Stimulated activated CD8-positive, alpha-beta memory T cell treated with anti-CD3 and anti-CD28 coated beads, Interleukin-7, amount 100 ng/mL, for 48 hours (primary cell): ENCODE measurements at places on chromosomes 16 and 17.

DNA sequence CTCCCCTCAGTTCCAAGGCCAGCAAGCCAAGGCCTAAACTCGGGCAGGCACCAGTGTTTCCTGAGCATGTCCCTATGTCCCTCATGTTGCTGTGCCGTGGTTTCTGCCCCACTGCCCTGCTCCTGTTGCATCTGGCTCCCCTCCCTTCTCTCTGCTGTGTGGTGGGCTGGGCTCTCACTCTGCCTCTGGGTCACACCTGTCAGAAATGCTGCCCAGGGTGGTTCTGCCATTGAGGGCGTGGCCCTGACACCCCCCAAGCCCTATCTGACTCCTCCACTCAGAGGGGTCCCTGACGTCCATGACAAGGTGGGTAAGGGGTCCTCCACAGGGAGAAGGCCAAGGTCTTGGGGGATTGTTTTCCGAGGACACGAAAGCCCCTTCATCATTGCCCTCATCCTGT lies 9.2 kb upstream of the ITGA3 start:
- no peak for DNase-seq

DNA sequence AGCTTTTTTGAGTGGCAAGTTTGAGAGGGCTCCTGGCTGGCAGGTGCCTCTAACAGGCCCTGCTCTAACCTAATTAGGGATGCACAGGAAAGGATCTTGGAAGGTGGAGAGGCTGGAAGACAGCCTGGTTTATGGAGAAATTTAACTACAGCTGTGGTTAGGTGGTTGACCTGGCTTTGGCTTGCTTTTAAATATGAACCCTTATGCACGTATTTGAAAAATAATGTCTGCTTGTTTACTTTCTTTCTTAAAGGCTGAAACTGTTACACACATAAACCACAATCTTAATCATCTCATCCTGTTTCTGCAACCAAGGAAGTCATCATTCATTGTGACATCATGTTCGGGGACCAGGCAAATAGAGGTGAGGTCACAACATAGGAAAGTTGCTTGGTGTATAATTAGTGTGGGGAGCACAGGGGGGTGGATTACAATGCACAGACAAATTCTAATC lies 23.1 kb upstream of the DHRS13 start:
- DNase-seq = no peak

DNA sequence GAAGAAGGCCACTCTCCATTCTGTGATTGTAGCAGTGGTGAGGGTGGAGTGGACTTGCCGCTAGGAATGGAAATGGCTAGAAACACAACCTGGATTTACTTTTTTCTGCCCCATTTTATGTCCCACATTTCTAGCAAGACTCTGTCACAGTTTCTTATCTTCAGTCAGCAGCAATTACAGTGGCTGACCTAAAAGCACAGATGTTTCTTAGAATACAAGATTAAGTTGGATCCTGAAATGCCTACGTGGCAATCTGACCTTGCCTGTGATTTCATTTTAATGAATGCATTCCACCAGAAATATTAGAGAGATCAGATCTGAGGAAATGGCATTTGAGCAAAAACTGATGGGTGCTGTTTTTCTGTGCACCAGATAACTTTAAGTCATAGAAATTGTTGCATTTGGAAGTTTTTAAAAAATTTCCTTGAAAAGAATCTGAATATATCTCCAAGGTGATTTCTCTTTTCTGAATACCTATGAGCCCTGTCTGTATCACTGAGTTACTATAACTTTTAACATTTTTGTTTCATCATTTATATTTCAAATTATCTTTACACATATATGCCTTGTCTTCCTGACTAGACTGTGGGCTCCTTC lies 5.4 kb downstream of the HEATR3 start:
- DNase-seq = no peak

- no peak for DNase-seq
Observed at GRCh38 chr16:4387781-4388180, 16.1 kb downstream of the VASN start.

- no peak for DNase-seq
Observed at GRCh38 chr16:1984347-1985225, 593 bp downstream of the GFER start.

- no peak for DNase-seq
Observed at GRCh38 chr17:34486761-34487160, 92.6 kb upstream of the TMEM132E start.

DNA sequence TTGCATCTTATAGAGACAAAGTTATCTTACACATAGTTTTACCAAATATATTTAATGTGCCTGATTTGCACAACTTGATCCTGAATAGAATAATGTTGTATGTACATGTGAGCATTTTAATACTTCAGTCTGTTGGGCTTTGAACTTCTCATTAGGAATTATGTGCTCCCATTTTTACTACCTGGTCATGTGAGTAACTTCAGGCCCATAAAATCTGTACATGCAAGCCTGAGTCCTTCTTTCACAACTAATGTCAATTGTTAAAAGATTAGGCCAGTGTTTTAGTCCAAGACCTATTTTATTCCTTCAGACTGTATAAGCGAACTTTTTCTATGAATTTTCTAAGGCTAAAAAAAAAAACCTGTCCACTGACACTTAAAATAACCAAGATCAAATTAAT lies 715.4 kb downstream of the CDH8 start:
- DNase-seq = no peak

- no peak for DNase-seq
Observed at GRCh38 chr17:43562679-43563599, 16.8 kb upstream of the ETV4 start.

DNA sequence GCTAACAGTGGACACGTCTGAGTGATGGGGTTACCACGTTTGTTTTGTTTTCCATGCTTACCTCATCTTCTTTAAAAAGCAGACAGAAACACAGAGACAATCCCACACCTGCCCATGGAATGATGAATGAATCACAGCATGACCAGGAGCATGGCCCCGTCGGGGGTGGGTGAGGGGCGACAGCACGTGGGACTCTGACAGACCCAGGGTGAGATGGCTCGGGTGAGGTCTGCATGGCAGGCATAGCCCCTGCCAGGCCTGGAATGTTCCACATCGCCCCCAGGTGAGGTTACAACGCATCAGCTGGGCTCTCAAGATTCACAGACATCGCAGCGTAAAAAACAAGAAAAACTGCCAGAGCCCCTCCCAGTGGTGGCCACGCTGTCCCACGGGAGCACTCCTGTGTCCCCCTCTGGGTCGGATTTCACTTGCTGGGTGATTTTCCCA lies 18.1 kb downstream of the SLC7A5 start:
- no peak for DNase-seq

DNA sequence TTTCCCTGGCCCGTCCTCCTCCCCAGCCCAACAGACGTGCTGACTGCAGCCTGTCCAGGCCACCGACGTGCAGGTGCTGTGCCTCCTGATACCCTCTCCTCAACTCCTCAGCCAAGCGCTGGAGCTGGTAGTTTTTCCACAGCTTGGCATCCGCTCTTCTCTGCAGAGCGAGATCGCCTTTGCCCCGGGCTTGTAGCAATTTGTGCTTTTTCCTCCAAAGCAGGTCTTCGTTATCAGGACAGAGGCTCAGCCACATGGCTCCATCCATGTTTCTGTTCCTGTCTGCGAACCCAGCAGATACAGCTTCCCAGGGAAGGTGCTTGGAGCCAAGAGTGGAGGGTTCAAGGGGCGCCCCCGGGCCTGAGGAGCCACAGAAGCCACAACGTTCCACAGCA lies 10.9 kb downstream of the CEP295NL start:
- DNase-seq = no peak

- no peak for DNase-seq
Observed at GRCh38 chr16:10565167-10565566, 15.2 kb downstream of the EMP2 start.

DNA sequence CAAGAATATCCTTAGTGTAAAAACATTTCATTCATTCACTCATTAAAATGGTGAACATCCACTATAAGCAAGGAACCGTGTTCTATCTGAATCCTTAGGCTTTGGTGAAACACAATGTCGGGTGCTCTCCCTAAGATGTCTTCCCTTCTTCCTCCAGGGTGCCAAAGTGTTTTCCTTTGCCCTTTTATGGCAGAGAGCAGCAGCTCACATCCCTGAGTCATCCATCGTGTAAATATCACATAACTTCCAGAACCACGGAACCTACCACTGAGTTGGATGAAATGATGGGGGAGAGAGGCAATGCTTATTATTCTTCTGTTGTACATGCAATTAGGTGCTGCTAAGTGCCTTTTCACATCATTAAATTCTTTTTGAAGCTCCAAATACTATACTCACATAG lies 50.2 kb downstream of the DNAH3 start:
- DNase-seq = no peak

GRCh38 chr16:79437764-79438751 lies 162.5 kb downstream of the MAF start:
- DNase-seq = no peak

GRCh38 chr16:50480206-50480605 lies 68.0 kb upstream of the NKD1 start:
- no peak for DNase-seq

DNA sequence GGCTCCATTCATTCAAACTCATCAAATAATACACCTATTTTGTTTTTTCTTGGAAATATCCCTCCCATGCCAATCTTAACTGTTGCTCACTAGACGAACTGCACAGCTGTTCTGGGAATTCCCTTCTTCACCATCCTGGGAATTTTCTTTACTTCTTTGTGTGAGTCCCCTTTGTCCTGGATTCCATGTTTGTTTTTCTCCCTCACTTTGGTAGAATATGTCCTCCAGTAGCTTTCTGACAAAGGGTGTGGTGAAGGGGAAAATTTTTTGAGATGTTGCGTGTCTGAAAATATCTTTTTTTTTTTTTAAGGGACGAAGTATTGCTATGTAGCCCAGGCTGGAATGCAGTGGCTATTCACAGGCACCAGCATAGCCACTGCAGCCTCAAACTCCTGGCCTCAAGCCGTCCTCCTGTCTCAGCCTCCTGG lies 17.2 kb upstream of the UTP6 start:
- no peak for DNase-seq

DNA sequence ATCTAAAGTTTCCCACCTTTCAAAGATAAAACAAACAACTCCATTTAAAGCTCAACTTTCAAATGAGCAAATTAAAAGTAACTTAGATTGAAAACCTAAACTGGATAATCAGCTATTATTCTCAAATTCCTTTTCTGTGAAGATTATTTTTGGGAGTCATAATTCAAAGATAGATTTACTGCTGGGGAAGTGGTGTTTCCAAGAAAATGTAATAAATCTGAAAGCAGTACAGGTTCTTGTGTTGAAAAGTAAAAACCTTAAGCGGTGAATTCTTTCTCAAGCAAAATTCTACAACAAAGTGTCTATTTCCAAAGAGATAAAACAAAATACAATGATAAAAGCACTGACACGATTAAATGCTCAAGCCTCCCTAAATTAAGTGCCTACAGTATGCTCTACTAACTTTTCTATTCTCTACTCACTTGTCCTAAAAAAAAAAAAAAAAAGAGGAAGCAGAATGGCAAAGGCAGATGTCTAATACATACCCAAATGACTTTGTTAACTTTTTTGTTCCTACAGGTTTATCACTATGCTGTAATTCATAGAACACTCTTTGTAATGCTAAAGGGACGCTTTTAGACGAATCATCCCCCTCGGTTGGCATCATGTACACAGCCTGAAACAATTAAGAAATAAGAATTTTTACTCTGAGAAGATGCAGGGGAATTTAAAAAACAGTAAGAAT lies 34.5 kb downstream of the LITAFD start:
- no peak for DNase-seq

- no peak for DNase-seq
Observed at GRCh38 chr16:15650698-15651171, 690 bp downstream of the NDE1 start.

DNA sequence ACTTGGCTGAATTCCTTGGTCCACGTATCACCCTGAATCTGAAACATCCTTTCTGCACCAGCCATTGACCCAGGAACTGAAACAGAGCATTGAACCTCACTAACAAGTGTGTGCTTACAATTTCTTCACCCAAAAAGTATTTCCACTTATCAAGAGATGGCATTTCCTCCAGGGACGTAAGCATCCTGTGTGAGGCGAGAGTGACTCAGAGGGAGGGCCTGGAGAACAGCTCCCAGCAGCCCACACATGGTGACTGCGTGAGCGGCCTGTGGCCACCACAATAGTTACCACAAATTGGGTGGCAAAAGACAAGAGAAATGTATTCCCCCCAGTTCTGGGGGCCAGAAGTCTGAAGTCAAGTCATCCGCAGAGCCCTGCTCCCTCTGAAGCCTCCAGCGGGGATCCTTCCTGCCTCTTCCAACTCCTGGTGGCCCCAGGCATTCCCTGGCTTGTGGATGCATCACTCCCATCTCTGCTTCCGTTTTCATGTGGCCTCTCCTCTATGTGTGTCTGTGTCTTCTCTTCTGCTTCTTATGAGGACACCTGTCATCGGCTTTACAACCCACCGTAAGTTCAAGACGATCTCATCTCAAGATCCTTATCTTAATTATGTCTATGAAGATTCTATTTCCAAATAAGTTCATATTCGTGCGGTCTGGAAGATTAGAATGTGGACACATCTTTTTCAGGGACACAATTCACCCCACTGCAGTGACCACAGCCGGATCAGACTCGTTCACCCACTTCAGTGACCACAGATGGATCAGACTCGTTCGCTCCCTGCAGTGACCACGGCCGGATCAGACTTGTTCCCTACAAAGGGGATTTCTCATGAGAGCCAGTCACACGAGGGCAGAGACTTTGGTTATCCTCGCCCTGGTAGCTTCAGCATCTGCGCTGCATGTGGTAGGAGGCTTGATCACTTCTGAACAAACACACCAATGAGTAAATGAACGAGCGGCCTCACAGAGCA lies 122.6 kb upstream of the FOXF1 start:
- no peak for DNase-seq

DNA sequence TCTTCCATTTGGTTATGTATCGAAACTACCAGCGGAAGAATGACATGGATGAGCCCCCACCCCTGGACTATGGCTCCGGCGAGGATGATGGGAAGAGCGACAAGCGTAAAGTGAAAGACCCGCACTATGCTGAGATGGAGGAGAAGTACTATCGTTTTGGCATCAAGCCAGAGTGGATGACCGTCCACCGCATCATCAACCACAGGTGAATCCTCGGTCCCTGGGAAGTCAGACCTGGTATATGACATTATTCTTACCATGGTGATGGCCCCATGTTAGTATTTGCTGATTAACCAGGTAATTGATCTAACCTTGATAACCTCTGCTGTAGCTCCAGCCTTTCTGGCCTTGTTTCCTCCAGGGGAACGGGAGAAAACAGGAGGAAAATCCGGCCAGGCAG lies 8.5 kb downstream of the CHD3 start:
- no peak for DNase-seq

DNA sequence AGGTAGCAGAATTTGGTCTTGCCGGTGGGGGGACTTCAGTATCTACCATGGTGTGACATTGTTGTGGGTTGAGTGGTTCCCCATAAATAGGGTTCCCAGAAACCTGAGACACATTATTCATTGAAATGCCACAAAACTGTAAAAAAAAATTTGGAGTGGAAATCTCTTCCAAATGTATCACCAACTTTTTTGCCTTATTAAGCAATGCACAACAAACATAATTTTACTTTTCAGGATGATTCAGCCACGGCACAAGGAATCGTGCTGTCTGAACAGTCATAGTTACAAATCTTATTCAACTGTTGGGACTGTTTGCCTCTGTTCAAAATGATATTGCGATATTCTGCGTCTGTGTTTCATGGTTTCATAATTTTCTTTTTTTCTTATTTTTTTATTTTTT lies 181.2 kb downstream of the NTN1 start:
- no peak for DNase-seq

- no peak for DNase-seq
Observed at GRCh38 chr16:80607204-80607603, 66.4 kb downstream of the DYNLRB2 start.
